Esophagus squamous epithelium (tissue), 5 donors: ENCODE measurements at places on chromosomes 2 and 18.

GRCh38 chr2:127640082-127641072 is 5.6 kb upstream of the GPR17 start:
- DNase-seq, result no peak

DNA sequence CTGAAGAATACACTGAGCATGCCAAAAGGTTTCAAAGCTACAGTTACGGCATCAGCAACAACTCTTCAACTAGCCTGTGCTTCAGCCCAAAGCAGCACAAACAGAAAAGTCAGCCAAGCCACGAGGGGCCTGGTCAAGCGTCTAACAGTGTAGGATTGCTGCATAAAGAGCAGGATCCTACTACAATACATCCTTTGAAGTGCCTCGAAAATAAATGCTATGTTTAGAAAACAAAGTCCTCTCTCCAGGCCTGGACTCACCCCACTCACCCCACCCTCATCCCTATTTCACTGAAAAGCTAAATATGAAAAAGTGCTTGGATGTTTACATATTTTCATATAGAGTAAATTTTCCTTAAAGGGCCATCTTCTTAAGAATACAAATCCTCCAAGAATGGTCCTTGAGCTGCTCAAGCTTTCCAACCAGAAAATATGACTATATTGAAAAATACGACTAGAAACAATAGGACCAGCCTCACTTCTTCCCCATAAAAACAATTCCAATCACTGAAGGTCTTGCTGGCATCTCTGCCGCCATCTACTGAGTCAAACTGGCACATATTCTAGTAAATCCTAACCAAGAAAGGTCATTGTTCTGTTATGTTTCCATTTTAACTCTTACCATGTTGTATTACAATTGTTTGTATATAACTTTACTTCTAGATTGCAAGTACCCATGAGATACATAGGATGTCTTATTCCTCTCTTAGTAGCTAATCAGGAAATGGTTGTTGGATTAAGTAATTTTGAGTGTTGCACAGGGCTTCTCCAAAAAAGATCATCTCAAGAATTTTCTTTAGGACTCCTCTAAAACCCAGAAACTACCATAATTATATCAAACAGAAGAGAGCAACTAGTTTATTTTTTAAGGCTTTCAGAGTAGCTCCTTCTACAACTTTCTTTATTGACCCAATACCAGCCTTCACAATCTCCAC is 63.6 kb downstream of the CLHC1 start:
- no peak for DNase-seq

- no peak for DNase-seq
Measured at GRCh38 chr2:43718530-43719124, 42.4 kb upstream of the C1GALT1C1L start.

DNA sequence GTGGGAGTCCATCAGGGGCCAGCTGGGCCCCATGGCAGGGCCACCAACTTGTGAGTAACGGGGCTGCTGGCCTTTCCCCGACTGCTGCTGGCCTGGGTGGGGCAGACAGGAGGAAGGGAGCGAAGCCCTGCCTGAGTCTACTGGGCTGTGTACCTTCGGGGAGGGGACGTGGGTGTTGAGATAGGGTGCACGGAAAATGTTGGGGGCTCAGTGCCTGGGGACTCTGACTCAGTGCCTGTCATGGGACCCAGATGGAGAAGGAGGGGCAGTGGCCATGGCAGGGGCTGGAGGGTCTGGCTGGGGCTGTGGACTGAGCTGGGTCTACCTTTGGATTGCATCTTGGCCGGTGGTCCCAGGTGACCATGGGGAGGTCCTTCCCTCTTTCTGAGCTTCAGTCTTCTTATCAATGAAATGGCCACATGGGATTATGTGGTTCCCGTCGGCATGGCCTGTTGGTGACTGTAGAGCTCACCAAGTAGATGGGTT is 4.0 kb downstream of the SLC4A3 start:
- no peak for DNase-seq

- DNase-seq, result no peak
Measured at GRCh38 chr2:68663371-68664156, 20.2 kb downstream of the PROKR1 start.

- no peak for DNase-seq
Measured at GRCh38 chr2:119841550-119841949, 81.8 kb downstream of the PTPN4 start.

- DNase-seq, result no peak
Measured at GRCh38 chr2:41935825-41936224, 112.0 kb upstream of the PKDCC start.

- DNase-seq, result no peak
Measured at GRCh38 chr2:37897511-37897910, 27.6 kb upstream of the RMDN2 start.

- peak; percentile 13 for DNase-seq
Measured at GRCh38 chr18:7566567-7567473, at the start of gene PTPRM. PTPRM (plus strand) TSS chr18:7567316; CDS start chr18:7567819, 503 bp downstream.

- no peak for DNase-seq
Measured at GRCh38 chr2:152508446-152508845, 173.5 kb downstream of the FMNL2 start.

DNA sequence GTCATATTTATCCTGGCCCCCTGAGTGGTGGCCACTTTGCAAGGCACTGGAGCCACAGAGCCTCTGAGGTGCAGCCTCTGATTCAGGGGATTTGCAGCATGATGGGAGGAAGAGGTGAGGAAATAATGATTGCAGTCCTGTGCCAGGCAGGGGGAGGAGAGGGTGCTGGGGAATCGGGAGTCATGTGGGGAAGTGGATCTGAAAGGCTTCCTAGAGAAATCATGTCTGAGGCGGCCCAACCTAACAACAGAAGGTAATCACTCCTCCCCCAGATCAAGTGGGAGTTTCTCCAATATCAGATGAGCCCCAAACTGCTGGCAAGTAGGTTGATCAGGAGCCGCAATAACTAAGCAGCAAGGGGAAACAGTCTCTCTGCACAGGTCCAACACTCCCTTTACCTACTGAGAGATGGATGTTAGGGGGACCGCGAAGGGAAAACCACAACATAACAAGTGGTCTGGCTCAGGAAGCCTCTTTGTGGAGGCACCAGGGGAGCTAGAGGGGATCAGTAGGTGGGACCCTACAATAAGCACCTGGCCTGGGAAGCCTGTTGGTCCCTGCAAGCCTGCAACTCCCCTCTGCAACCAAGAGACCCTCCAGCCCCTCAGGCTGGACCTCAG is 71.8 kb upstream of the NPAS2 start:
- no peak for DNase-seq

- no peak for DNase-seq
Measured at GRCh38 chr2:237774811-237775553, 23.6 kb upstream of the RBM44 start.

DNA sequence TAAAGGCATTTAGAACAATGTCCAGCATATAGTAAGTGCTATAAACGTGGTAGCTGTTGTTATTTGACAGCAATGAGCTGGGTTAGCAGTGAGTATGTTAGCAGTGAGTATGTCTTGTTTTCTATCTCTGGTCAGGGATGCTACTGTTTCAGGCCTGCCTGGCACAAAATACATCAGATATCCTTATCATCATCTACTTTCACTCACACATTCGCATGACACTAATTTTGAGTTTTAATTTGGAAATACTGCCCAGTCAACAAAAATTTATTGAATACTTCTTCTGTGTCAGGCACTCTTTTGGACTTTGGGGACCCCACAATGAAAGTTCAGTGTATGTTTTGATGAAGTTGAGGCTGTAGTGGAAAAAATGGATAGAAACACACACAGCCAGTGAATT is 401.6 kb downstream of the CLIP4 start:
- no peak for DNase-seq

DNA sequence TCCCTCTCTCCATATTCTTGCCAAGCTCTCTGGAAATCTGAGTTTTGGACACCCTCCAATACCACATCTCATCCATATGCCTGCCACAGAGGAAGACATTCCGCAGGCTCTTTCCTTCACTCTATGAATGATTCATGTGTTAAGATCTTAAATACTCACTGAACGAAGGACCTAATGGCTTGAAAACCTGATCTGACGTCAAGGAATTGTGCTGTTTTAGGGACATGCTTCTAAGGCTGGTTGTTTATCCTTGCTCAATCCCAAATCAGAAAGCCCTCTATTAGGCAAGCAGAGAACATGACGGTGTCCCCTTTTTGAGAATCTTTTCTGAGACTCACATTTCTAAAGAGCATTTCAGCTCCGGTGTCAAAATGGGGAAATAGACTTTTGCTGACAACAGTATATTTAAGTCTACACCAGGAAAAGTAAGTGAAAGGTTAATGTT is 83.7 kb upstream of the GALNT5 start:
- DNase-seq, result no peak

DNA sequence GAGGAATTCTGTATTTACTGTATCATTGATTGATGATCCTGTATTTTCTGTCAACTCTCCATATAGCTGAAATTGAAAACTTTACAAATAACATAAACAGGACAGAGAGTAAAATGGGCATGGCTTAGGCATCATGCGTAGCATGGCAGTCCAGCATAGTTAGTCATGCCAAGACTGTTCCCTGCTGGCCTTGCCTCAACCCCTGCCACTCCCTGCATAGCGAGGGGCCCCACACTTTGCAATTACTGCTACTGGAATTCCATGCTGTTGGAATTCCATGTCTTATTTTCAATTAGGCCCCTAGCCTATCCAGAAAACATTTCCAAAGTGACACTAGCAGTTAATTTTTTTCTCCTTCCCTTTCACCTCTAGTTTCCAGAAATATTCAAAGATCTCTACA is 15.1 kb upstream of the SOX11 start:
- DNase-seq, result no peak

DNA sequence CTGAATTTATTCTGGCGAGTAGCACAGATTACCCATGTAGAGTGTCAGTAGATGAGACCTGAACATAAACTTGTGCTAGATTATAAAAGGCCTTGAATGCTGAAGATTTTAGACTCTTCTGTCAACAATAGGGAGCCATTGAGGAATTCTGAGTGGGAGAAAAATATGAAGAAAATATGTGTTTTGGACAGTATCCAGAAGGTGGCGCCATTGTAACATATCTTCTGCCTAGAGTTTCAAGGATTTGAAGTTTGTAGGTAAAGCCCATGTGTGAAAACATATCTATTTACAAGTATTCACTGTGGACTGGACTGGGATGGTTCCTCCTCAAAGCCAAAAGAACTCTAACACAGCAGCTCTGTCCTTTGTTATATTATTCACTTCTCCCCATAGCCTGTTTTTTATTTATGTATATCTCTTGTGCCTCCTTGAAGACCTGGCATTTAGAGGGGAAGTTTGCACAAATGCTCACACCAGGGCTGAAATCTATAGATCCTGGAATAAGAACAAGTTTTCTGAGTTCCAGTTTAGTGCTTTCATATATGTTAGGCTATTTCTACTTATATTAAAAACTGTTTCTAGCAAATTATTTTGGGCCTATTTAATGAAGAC is 124.9 kb downstream of the RDH14 start:
- no peak for DNase-seq

DNA sequence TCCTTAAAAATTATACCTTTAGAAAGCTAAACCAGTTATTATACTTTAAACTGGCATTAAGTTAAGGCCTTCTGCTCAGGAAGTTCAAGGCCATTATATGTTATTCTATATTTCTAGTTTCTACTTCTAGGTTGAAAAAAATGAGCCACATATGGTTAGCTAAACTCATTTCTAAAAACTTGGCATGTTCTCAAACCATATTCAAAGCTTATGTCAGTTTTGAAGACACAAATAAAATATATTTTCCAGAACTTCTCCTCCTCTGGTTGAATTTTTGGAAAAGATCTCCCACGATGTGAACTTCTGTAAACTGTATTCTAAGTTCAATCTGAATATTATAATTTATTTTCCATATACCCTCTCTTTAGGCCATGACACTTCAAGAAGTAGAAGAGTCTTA is 103.5 kb downstream of the NYAP2 start:
- no peak for DNase-seq
